CD4-positive, alpha-beta memory T cell (primary cell): ENCODE measurements at places on chromosomes 12 and 14.
A peak's percentile ranks its signal among the peaks of the same experiment; 100 is the strongest.

GRCh38 chr14:51168215-51168613 is 71.8 kb upstream of the TMX1 start:
- no peak for DNase-seq

DNA sequence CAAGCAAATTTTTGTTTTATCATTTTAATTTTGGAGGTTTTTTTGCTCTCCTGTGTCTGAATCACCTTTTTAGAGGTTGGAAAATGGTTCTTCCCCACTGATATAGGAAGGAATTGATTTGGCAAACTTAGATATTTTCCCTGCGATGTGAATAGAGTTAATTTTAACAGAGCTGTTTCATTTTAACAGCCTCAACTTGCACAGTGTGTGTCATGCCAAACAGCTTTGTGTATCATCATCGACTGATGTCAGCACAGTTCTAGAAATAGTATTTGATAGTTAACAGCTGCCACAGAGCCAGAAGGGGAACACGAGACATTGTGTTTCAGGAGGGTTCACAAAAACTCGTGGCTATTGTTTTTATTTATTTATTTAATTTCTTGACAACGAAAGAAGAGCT is 243.1 kb upstream of the FOXN3 start:
- no peak for DNase-seq

GRCh38 chr12:111014547-111014946 is 94.2 kb upstream of the MYL2 start:
- DNase-seq = no peak

- DNase-seq = no peak
These were observed 15.3 kb downstream of the TNFRSF1A start for GRCh38 chr12:6326316-6327228.

DNA sequence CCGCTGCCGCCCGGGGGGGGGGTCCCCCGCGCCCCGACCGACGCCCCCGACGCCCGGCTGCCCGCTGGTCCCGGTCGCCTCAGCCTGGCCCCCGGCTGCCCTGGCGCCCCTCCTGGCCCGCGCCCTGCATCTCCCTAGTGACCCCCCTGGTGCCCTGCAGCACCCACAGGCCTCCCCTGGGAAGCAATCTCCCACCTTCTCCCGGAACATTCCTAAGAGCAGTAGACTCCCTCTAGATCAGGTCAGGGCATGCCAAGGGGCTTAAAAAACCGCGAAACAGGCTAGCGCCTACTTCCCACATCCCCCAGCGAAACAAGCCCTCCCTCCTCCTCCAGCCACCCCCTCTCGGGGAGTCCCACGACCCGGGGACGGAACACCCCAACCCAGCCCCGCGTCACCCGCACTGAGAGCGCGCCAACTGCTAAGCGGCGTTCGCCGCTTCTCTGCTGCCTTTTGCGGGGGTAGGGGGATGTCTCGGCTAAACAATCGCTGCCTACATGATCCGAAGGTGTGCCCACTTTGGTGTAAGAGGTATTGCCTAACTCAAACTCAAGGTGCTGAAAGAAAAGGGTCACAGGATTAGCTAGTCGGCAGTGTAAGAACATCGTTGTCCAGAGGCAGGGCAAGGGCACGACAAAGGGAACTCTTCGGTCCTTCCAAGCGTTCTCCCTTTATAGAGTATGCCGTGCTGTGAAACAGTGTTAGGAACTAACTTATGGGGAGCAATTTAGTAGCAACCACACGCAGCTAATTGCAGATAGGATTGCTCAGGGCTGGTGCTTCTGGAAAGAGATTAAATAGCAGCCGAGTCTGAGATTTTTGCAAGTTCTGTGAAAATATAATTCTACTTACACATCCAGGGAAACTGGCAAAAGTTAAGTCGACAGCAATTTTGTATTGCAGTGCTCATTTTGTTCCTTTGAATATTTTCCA is 619 bp upstream of the NTN4 start:
- DNase-seq = peak; percentile 52

DNA sequence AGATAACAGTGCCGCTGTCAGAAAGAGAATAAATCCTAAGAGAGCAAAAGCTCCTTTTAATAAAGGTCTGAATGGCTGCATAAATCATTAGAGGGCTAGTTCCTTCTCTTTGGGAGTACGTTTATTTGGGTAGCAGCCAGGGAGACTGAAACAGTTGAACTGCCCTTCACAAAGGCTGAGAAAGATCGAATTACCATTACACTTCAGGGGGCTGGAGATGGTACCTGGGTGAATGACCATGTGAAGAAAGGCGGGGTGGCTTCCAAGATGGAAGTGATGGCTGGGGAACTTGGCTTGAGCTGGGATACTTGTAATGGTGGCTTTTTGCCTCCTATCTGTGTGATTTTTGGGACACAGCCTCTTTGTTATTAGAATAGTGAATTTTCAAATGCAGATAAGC is 1.7 kb upstream of the FGD4 start:
- no peak for DNase-seq

GRCh38 chr12:93060666-93061472 is 131.8 kb upstream of the EEA1 start:
- no peak for DNase-seq

- DNase-seq = no peak
These were observed 26.7 kb downstream of the TOGARAM1 start for GRCh38 chr14:44988694-44989093.

DNA sequence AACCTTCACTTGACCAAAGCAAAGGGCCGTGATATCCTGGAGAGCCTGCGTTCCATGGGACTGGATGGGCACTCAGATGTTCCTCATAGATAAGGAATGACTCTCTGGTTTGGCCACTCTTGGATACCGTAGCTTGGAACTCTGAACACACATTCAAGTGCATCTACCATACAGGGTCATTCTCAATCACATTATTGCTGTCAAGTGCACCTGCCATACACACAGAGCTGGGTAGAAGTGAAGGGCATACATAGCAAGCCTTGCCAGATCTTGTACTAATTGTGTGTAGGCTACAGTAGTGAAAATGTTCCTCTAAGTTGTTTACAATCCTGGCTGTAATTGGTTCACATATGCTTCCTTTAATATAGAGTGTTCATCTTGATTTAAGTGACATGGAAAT is 58.3 kb downstream of the PELI2 start:
- no peak for DNase-seq

GRCh38 chr12:88471331-88472045 is 108.8 kb downstream of the KITLG start:
- no peak for DNase-seq

DNA sequence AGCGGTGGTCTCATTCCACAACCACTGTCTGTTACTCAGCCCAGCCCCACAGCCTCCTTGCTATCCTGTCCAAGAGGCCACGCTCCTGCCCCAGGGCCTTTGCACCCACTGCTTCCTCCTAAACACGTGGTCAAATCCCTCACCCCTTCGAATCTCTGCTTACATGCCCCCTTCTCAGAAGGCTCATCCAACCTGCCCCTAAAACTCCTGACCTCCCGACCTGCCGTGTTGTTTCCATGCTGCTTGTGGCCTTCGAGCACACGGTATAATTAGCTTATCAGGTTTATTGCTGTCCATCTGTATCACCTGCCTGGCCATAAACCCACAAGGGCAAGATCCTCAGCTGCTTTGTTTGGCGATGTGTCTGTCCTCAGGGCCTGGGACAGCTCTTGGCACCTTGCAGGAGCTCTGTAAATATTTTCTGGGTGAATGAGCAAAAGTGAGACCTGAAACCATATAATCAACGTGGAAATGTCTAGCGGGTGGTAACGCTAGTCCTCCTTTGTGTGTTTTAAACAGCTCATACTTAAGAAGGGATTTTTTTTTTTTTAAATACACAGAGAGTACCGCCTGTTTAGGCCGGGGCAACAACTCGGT is 36.0 kb downstream of the SCARB1 start:
- DNase-seq = no peak

GRCh38 chr12:77124767-77125166 is 59.4 kb upstream of the E2F7 start:
- DNase-seq = no peak

DNA sequence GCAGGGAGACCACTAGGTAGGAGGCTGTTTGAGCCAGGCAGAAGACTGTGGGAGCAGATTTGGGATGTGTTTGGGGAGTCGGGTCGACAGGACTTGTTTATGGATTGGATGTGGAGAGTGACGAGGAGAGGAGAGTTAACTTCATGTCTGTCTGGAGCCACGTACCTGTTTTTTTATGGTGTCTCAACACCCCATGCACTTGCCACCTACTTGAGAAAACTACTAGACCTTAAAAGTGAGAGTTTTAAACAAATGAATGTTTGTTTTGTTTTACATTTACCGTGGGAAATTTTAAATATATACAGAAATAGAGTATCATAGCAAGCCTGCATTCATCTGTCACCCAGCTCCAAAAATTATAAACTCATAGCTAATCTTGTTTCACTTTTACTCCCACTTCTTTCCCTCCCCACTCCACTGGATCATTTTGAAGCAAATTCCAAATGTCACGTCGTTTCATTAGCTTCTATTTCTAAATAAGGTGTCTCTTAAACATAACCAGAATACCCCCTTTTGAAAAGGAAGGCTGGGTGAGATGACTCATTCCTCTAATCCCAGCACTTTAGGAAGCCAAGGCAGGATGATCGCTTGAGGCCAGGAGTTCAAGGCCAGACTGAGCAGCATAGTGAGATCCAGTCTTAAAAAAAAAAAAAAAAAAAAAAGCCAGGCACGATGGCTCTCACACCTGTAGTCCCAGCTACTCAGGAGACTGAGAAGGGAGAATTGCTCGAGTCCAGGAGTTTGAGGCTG is 136.2 kb downstream of the ANO6 start:
- no peak for DNase-seq

DNA sequence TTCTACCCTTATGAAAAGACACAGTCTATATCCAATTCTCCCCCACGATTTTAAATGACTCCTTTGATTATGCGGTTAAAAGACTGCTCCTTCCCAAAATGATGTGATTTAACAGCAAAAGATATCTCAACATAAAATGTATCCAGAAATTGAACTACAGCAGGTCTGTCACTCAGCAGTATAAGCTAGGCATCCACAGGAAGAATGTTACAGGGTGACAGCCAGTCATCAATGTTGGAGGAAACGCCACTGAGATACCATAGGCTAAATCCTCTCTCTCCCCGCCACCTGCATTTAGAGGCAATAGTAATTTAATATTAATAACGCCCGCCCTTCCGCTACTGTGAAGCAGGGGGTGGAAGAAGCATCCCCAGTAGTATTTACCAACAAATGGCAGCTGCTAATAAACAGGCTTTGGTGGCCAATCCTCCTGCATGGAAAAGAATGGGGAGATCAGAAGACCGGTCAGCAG is 613 bp downstream of the RECQL start:
- no peak for DNase-seq

GRCh38 chr12:2783936-2784600 is 10.7 kb upstream of the FKBP4 start:
- peak; percentile 41 for DNase-seq

DNA sequence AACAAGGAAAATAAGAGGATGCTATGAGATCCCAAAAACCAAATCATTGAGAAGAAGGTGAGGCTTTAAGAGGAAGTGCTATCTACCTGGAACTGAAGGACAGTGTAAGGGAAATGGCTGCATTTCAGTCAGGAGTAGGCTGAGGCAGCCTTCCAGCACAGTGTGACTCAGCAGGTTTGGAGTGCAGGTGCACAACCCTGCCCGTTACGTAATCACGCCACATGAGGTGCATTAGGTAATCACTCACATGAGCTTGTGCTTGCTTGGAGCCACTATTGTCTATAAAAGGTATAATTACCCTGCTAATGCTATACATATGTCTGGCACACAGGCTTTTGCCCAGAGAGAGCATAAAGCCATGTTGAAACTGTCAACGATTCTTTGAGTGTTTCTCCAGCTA is 74.9 kb downstream of the DIO2 start:
- no peak for DNase-seq

- no peak for DNase-seq
These were observed 406.3 kb downstream of the RPL10L start for GRCh38 chr14:46245276-46245675.

DNA sequence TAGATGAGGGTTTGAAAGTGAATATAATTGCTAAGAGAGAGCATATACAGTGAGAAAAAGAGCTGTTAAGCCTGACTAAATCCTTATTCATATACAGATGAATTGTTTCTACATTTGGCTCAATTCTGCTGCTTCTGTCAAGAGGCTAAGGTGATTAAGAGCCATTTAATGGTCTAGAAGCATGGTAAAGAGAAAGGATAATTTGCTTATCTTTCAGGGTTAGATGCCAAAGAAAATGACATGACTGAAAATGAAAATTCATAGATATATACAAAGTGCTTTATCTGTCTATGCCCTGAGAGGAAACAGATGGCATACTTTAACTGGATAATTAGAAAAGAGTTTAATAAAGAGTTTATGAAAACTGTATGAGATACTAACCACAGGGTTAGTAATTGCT is 834.9 kb downstream of the SLC6A15 start:
- no peak for DNase-seq

DNA sequence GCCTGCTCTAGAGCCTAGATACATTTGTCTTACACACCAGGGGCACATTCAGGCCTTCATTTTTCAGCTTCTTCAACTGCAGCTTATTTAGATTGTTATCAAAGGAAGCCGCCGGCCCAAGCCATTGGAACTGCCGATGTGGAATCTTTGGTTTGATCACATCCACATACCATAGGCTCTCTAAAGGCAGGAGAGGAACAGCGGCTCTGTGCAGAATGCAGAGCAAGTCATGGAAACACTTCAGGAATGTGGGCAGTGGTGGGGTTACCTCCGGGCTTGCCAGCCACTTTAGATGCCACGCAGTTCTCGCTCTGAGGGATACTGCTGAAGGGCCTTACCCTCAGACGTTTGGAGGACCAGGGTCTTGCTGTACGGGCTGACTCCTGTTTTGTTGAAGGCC is 53.4 kb upstream of the PYGL start:
- no peak for DNase-seq

- DNase-seq = no peak
These were observed 21.4 kb upstream of the CLMN start for GRCh38 chr14:95341115-95341514.

- no peak for DNase-seq
These were observed 25.7 kb upstream of the CDK17 start for GRCh38 chr12:96425951-96426350.
